NT2/D1 (cell line): ENCODE measurements at places on chromosomes 12 and 14.
A peak's percentile ranks its signal among the peaks of the same experiment; 100 is the strongest.

GRCh38 chr14:51730684-51731083 lies 79.0 kb downstream of the FRMD6 start:
- no peak for DNase-seq

DNA sequence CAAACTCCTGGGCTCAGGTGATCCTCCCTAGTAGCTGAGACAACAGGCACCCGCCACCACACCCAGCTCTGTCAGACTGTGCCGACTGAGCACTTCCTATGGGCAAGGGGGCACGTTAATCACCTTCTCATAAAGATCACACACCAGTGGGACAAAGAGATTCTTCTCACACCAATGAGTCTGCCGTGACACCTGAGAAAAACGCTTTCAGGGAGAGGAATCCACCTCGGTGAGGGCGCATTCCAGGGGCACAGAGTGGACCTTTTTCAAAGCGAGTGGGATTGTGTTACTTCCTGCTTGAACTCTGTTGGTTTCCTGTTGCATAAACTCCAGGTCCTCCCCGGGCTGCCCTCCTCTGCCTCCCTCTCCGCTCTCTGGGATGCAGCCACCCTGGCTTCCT lies 17.5 kb upstream of the SCARB1 start:
- no peak for DNase-seq

GRCh38 chr14:91163316-91163715 lies 49.4 kb downstream of the DGLUCY start:
- no peak for DNase-seq

GRCh38 chr12:99529966-99530365 lies 117.6 kb upstream of the GARIN6 start:
- no peak for DNase-seq

DNA sequence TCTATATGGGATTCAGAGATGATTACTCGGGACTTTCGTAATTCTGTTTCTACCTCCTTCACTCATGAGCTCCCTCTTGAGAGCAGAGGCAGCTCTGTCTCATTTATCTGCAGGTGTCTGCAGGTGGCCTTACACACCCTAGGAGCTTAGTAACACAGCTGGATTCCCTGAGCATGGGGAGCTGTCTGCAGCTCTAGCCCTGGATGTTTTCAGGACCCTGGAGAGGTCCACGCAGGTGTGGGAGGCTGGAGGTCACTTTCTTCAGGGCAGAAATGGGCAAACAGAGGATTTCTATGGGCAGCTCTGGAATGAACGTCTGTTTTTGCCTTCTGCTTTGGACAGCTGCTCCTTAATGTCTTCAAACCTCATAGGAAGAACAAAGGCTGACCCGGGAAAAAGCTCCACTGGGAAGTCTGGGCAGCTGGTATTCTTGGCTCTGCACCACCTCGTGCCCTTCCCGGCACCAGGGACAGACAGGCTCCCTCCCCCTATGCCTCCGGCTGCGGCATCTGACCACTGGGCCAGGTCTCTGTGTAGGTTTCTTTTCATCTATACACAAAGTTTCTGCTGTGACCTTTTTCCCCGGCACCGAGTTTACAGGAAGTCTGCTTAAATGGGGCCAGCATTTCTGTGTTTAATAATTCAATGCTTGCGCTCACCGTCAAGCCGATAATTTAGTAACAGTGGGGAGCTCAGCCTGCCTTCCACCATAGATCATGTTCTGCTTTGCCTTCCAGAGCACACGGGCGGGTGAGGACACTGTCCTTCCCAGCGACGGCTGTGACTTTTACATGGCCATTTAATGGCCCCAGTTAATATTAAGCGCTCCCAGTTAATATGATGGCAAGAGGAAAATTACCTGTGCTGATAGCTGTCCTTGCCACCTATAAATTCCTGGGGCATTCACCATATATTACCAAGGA lies 320.2 kb upstream of the SFSWAP start:
- peak; percentile 35 for DNase-seq

DNA sequence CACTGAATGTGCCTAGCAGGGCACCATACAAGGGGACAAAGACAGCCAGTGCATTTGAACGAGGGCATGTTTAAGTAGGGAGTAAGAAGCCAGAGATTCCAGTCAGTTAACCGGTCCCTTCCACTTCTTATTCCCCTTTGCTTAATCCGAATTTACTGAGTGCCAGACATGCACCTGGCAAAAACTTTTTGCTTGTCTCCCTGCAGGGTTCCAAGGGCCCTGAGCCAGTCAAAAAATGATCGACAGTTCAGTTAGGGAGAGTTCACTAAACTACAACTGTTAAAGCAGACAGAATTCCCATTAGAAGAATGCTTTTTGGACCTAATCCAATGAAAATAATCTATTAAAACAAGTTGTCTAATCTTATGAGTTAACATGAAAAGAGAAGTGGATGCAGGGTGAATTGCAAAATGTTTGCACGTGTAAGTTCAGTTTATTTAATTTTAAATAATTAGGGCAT lies 193.8 kb downstream of the TMTC2 start:
- DNase-seq = no peak

- no peak for DNase-seq
Observed at GRCh38 chr14:64948612-64949210, 6.2 kb upstream of the GPX2 start.

- DNase-seq = no peak
Observed at GRCh38 chr12:50079771-50080170, 5.4 kb upstream of the SMARCD1 start.

GRCh38 chr14:74867673-74868072 lies 8.3 kb downstream of the PROX2 start:
- no peak for DNase-seq

DNA sequence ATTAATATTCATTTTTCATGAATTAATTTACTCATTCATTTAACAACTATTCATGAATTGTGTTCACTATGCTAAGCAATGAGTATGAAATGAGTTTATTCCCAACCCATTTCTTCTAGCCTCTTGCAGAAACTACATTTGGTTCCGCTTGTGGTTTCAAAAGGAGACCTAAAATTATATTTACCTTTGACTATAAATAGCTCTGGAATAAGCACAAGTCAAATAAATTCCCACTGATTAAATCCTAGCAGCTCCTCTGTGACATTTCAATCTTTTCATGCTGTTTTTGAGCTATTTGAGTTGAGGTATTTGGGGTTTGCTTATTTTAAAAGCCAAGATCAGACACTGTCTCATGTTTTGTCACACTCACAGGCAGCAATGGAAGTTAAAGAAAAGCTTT lies 46.9 kb downstream of the DUSP6 start:
- DNase-seq = no peak

GRCh38 chr12:58359084-58359483 lies 417.7 kb downstream of the ATP23 start:
- DNase-seq = no peak

- DNase-seq = no peak
Observed at GRCh38 chr12:5690240-5690639, 254.8 kb downstream of the ANO2 start.

DNA sequence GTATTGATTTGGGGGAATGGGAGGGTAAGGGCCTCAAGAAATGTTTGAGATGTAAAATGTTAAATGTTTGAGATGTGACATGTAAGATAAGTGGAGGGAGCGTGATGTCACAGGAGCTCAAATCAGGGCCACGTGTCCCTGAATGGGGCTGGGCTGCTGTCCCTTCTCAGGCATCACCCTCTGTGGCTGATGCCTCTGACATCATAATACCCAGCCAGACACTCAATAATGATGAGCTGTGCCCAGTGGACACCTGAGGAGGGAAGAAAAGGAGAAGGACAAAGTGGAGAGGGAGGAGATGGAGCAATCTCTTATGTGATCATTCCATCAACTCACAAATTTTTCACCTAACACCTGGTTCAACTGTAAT lies 120.8 kb downstream of the SAMD4A start:
- no peak for DNase-seq

DNA sequence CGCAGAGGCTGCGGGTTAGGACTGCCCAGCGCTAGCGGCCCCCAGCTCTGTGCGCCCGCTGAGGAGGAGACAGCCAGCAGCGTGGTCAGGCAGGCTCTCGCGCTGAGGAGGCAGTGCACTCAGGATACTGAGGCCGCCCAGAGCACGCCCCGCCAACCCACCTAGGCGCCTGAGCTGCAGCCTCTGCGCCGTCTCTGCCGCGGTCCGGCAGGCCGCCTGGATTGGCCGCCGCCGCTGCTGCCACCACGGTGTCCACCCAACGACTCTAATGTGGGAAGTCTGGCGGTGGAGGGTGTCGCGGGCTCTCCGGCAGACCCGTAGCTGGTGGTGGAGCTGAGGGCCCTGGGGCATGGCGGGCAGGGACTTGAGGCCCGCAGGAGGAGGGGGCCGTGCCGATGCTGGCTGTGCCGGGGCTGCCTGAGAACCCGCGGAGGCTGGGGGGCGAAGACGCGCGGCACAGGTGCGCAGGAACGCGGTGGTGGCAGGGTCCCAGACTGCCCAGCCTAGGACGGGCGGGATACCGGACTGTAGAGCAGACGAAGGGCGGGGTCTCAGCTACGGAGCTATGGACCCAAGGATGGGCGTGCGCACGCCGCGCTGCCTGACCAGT lies 69.9 kb downstream of the ASCL4 start:
- peak; percentile 13 for DNase-seq

- DNase-seq = no peak
Observed at GRCh38 chr12:102454330-102454729, 26.0 kb downstream of the IGF1 start.

DNA sequence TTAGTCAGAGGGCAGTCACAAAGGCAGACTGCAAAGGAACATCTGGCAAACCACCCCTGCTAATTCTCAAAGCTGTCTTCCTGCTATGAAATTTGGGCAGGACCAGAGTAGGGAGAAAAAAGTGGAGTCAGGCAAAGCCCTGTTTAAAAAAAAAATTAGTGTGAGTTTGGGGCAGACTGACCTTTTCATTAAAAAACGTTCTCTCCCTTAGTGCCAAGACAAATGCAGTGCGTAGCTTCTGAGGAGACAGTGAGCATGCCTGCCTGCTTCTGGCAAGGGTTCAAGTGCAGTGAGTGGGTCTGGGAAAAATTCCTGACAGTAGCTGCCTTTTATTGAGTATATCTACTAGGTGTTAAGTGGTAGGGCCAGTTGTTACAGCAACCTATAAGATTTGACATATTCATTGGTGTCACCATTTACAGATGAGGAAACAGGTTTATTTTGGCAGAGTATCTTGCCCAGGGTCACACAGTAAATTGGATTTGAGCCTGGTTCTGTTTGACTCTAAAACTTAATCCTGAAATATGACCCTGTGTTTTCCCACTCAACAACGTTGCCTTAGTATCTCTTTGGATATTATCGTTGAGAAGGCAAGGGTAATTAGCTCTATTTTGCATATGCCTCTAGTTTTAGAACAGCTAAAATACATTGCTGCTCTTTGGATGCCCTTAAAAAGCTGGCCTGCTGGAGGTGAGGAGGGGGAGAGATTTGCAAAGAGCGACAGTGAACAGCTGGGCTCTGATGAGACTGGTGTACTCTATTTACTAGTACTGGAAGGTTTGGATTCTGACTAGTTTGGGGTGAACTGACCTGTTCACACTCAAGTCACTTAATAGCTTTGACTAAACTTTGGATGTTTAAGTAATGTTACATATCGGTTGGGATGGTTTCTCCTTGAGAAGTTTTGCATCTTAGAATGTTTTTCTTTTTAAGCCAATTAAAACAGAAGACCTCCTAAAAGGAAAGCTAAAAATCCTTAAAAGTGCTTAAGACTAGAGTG lies 72.8 kb downstream of the PAPOLA start:
- DNase-seq = no peak

GRCh38 chr14:95896498-95897135 lies 20.0 kb downstream of the TUNAR start:
- DNase-seq = no peak

DNA sequence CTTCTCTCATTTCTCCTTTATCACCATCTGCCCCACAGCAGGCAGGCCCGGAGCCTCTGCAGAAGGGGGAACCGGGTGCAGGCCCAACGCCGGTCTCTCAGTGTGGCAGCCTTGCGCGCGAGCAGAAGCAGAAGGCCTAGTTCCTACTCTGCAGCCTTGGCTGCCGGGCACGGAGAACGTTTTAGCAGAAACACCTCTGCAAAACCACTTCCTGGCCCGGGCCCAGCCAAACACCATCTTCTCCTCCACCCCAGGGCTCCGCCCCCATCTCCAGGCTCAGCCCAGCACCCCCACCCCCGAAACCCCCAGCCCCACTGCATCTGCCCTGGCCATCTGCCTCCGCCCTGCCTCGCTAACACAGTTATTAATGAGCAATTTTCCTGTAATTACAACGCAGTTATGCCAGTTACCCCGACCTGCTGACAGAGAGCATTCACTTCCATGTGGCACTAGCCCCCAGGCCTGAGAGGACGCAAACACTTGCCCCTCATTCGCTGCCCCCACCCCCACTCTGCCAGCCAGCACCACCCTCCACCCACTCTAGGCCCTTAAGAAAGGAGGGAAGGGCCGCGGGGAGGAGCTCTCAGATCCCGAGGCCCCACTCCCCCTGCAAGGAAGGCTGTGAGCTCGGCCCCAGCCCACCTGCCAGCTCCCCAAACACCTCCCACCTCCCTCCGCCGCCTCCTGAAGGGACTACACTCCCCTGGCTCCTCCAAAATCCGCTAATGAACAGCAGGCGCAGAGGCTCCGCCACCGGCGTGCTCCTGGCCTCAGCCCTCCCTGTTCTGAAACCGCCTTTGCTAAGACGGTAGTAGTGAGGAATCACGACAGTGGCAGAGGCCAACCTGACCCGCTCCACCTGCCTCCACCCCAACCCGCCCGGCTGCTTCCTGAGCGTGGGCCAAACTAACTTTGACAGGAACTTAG lies 44.7 kb upstream of the FBRSL1 start:
- DNase-seq = no peak

DNA sequence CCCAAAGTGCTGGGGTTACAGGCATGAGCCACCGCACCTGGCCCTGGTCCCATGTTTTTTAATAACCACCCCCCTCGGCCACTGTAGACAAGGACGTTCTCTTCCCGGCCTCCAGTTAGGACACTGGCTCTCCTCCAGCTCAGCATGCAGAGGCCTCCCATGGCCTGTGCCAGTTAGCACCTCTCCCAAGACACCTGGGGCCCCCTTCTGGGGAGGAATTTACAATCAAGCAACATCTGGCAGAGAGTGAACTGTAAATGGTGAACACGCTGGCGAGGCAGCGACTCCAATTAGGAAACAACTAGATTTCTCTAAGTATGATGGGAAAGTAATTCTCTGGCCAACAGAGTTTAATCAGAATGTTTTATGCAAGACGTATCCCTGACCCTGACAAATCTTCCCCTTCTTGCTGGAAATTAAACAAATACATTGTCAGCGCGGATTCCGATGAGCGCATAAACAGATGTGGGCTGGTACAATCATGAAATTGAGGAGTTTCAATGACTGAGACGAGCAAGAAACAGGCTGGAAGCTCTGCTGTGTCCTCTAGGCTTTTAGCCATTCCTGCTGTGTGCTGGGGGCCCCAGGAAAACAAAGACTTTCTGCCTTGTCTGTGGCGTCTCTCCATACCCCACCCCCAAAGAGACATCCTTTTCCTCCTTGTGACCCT lies 61.7 kb upstream of the DLK1 start:
- DNase-seq = no peak
